ENCODE measurements at places on chromosomes 4 and X.

- DNase-seq: no peak
These were observed 156.7 kb upstream of the FAM241A start for GRCh38 chr4:111988514-111988913.

DNA sequence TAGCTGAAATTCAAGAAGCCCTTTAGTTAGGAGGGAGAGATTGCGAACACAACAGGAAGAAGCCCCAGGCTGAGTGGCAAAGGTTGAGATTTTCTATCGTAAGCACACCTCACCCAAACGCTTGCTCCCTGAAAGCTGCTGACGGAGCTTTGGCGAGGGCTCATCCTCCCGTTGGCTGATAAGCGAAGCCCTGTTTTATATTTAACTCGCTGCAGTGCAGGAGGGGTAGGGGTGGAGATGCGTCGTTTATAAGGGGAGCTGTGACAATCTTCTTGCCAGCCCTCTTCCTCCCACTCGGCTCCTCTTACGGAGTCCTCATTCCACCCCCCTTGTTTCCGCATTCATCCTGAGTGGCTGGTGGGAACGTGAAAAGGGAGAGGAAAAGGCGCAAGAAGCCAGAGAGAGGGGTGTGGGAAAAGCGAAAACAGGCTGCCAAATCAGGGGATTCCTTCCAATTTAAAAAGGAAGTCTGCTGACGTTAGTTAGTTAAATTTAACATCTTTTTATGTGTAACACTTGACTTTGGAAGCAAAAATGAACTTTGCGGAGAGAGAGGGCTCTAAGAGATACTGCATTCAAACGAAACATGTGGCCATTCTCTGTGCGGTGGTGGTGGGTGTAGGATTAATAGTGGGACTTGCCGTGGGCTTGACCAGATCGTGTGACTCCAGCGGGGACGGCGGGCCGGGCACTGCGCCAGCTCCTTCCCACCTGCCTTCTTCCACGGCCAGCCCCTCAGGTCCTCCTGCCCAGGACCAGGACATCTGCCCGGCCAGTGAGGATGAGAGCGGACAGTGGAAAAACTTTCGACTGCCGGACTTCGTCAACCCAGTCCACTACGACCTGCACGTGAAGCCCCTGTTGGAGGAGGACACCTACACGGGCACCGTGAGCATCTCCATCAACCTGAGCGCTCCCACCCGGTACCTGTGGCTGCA, at the start of gene ENPEP:
TSS of gene ENPEP (plus strand) at position 275 of the 938 bp plus-strand sequence. CDS start at position 535, 260 bp downstream.
- no peak for DNase-seq

DNA sequence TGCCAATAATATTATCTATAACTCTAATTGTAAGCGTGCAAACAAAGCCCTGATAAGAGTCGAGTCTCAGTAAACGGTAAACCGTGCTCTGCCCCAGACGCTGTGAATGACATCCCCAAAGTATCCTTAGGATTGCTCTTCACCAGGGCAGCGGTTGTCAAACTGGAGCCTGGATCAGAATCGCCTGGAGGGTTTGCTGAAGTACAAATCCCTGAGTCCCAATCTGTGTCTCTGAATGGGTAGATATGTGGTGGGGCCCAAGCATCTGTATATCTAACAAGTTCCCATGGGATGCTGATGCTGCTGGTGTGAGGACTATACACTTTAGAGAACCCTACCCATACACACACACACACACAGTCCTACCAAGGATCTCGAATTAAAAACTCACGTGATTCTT, 813 bp upstream of the APBB2 start:
- DNase-seq: no peak

- no peak for DNase-seq
These were observed 9.9 kb downstream of the CENPVL3 start for GRCh38 chrX:51608766-51609165.

GRCh38 chrX:132443196-132444135, 45.4 kb downstream of the MBNL3 start:
- DNase-seq: no peak

DNA sequence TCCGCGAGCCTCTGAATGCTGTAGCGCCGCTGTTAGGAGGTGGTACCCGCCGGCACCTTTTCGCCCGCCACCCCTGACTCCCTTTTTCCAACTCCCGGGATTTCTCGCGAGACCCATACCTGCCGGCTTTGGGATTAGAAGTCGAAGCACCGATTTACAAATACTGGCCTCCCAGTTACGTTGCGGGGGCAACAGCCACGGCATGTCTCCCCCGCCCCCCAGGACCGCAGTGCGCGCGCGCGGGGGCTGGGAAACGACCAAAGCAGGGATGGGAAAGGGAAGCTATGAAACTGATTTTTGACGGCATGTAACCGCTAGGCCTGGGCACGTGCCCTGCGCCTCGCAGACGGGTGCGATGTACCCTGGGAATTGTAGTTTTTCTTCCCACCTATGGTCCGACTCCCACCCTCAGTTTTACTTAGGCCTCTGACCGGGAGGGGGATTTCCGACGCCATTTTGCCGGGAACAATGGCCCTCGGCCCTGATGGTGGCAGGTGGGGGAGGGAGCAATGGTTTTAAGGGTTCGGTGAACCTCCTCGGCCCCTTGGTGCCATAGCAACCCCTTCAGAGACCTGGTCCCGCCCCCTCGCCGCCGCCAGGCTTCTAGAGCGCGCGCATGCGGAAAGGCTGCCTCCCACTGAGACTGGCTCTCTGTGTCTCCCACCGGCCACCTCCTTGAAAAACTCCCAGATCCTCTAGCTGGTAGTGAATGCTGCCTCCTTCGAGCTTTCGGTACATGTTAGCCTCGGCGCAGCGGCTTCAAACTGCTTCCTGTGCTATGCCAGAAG, 772 bp upstream of the WNK3 start:
- DNase-seq: no peak

DNA sequence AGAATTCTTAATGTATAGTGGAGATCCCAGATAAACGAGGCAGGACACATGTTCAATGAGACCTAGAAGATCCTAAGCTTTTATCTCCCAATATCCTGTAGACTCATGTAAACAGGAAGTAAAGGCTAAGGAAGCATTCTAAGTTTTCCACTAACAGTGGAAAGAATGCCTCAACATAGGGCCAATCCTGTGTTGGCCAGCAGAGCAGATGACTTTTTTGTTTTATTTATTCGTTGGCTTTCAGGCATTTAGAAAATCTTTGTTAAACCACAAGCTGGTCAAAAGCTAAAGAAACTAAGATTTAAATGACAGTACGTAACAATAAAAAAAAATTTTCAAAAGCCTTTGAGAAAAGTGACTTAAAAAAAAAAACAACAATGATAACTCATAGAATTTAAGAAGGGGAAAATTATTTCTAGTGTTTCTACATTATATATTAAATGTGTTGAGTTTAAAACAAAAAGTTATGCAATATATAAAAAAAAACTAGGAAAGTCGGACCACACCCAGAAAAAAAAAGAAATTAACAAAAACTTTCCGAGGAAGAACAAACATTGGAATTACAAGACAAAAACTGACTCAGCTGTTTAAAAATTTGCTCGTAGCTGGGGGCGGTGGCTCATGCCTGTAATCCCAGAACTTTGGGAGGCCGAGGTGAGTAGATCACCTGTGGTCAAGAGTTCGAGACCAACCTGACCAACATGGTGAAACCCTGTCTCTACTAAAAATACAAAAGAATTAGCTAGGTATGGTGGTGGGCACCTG, 759.3 kb downstream of the FSTL5 start:
- no peak for DNase-seq

- DNase-seq: no peak
These were observed 2585.3 kb downstream of the ARAP2 start for GRCh38 chr4:33658971-33659370.

- no peak for DNase-seq
These were observed 68.8 kb downstream of the MAML3 start for GRCh38 chr4:140085062-140085622.

GRCh38 chrX:108312011-108312410, 126.2 kb downstream of the COL4A6 start:
- no peak for DNase-seq

- DNase-seq: no peak
These were observed 13.7 kb downstream of the FRAS1 start for GRCh38 chr4:78070731-78071282.

- DNase-seq: no peak
These were observed 38.5 kb upstream of the PROM1 start for GRCh38 chr4:16122308-16122711.

DNA sequence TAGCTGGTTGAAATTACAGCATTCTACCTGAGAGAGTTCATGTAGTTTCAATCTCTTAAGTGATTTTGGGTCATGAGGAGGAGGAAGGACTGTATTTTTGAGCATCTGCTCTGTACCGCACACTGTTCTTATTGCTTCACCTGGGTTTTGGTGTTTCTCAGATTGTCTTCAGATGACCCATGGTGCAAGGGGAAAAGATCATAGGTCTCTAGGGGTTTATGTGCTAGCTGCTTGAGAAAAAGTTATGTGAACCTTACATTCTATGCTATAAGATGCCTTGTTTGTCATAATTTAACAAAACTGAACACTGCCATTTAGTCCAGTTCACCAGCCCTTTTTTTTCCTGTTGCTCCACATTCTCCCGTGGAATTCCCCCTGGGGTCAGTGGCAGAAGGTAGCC, 60.4 kb downstream of the PDK3 start:
- no peak for DNase-seq

DNA sequence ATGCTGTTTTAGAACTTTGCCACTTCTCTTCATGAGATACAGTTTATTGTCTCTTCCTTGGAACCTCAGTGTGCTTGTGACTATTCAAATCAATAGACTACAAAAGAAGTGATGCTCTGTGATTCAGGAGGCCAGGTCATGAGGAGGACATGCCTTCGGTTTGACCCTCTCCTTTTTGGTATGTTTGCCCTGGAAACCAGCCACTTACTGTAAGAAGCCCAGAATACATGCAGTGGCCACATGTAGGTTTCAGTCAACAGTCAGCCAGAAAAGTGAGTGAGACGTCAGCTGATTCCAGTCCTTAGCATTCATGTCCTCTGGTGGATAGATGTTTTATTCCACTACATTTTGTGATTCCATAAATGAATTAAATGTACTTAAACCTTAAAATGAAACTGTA, 328.7 kb downstream of the PCDH18 start:
- DNase-seq: no peak

GRCh38 chr4:173046818-173047217, 121.8 kb upstream of the GALNT7 start:
- DNase-seq: no peak

DNA sequence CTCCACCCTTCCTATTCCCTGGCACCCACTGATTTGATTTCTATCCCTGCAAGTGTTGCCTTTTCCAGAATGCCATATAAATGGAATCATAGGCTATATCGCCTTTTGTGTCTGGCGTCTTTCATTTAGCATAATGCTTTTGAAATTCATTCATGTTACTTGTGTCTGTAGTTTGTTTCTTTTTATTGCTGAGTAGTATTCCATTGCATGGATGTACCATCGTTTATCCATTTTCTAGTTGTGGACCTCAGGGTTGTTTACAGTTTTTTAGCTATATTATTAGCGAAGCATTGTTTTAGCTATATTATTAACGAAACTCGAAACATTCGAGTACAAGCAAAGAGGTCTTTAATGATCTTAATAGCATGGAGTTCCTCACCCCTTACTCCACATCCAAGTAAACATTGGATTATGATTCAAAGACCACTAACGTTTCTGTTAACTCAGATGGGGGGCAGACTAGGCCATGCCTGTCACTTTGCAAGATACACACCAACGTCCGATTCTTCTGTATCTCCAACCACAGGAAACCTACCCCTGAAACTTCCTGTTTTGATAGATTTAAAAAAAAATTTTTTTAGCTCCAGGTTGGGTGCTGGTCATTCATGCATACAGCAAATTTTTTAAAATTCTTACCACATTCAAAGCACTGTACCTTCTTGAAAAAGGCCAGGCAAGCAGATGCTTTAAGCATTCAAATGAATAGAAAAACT, 1.1 kb downstream of the DCK start:
- no peak for DNase-seq

DNA sequence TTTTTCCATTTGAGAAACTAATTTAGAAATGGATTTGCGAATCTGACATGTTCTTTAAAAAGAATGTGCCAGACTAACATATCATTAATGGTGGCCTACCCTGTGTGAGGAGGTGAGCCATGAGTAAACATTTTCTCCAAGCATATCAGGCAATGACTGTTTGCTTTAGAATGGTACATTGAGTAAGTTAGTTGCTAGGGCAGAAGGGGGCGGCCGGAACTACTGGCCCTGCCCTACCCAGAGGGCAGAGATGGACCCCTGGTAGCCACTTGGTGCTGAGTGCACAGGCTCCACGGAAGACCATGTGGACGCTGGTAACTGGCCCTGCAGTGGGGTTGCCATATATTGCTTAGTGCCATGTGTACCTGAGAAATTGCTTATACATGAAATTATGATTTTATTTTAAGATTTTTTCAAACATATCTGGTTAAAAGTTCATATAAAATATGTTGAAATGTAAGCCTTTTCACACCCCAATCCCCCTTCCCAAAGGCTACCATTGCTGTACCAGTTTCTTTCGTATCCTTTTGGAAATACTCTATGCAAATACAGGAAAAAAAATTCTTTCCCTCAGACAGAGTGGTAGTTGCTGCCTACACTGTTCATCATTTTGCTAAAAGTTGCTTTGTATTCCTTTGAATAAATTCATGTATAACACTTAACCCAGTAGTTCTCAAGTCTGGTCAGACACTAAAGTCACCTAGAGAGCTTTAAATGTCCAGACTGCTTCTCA, 8.8 kb downstream of the FNIP2 start:
- no peak for DNase-seq

- DNase-seq: no peak
These were observed 2.5 kb upstream of the DUSP9 start for GRCh38 chrX:153644356-153645125.

- no peak for DNase-seq
These were observed 991.4 kb downstream of the ARAP2 start for GRCh38 chr4:35252866-35253265.

- DNase-seq: no peak
These were observed 48.5 kb upstream of the TSPAN5 start for GRCh38 chr4:98706935-98707334.

DNA sequence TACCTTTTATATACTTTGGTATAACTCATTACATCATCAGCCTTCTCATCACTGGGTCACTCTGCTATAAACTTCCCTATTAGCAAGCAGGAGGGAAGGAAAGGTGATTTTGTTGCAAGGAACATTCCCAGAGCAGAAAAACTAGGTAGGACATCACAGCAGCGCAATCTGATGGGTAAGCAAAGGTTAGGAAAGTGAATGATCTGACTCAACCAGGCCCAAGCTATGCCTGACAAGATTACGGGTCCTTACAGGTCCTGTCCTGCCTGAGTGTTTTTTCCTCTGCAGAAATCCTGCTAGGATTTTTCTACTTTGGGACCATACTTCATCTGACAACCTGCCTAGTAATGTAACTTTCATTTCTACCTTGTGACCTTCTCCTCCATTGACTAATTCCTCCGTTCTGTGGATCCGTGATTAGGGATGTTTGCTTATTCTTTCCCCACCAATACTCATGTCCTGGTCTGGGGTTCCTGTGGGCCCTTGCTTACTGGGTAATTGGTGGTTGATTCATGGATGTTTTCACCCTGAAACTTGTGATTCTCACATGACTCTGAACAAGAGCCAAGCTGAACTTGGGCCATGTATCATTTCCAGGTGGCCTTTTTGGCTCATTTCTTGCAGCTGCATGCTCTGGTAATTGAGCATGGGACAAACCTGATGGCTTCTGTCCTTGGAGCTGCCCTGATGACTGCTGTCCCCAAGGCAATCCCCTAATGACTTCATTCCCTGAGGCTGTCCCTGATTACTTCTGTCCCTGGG, 111.9 kb upstream of the KIT start:
- DNase-seq: no peak
